HS-27A (cell line): ENCODE measurements at places on chromosomes 1 and 21.

- no peak for DNase-seq
These were observed 72.5 kb upstream of the RAB3GAP2 start for GRCh38 chr1:220344745-220345144.

GRCh38 chr1:116825207-116825719 lies 71.0 kb downstream of the CD2 start:
- no peak for DNase-seq

DNA sequence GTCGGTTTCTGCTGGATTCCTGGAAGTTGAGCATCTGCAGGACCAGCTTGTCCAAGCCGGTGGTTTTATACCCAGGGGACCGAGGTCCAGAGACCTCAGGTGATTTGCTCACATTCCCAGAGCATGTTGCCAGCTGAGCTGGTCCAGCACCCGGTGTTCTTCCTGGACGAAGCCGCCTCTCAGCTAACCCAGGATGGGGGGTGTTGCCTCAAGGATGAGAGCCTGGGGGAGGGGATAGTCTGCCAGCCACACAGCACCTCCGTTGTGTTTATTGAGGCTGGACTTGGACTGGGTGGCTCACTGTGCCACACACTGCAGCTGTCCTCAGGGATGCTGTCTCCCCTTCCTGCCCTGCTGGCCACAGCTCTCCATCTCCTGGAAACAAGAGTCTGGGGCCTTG lies 1.5 kb downstream of the TMEM201 start:
- DNase-seq = no peak

GRCh38 chr1:30664103-30664755 lies 59.2 kb downstream of the MATN1 start:
- DNase-seq = no peak

GRCh38 chr1:195697130-195697529 lies 911.1 kb downstream of the KCNT2 start:
- no peak for DNase-seq

GRCh38 chr1:52424231-52424636 lies 19.8 kb downstream of the PRPF38A start:
- DNase-seq = no peak

DNA sequence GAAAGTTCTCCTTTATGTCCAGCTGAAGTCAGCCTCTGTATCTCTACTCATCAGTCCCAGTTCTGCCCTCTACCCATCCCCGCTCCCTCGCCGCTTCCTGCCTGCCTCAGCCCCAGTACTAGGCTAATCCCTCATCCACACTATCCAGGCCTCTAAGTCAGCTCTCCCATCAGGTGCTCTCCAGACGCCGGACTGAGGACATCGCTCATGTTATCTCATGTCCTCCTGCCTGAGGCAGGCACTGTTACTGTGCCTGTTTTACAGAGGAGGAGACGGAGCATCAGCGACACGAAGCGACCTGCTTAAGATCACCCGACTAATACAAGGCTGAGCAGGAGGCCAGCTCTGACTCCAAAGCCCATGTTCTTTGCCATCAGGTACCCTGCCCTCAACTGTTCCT lies 57.3 kb upstream of the RUNX3 start:
- no peak for DNase-seq

DNA sequence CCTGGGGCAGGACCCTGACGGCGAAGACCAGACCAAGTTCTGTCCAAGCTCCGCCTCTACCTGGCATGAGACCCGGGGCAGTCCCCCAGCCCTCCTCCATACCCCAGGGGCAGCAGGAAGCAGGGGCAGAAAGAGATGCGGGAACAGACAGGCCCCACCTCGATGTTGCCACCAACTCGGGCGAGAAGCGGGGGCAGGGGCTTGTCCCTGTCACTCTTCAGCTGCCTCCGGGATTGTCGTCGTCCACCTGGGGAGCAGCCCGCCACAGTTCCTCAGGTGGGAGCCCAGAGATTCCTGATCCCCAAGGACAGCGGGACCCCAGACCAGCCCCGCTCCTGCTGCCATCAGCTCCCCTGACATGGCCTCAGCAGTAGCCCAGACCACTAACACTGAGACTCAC lies 54.8 kb downstream of the CHD5 start:
- no peak for DNase-seq

DNA sequence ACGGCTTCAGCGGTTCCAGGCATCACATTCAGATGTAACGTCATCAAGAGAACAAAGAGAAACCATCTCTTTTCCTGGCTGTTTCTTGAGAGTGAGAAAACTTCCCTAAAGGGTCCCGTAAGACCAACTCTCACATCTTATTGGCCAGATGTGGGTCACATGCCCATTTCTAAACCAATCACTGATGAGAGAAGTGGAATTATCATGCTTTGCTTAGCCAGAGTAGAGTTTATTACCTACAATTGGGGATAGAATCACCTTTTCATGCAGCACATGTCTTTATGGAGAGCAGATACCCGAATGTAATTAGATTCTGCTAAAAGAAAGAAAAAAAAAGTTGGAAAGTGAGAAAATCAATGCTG lies 54.4 kb downstream of the LYPLAL1 start:
- DNase-seq = no peak

- DNase-seq = no peak
These were observed 42.4 kb downstream of the GLUL start for GRCh38 chr1:182348961-182349747.

DNA sequence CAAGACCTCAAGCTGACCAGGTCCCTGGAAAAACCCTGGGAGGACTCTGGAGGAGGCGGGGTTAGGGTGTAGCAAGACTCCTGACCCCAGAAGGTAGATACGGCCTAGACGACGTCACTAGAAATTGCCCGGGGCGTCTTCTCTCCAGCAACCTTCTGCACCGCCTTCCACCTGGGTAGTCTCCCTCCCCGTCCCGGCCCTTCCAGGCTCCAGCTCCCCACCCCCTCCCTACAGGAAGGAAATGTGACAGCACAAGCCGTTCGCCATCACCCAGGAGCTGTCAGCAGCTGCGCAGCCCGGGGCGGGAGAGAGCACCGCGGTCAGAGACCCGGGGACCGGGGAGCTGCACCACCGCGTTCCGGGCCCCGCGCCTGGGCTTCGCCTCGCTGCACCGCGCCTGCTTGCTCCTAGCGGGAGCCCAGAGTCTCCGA lies 20.0 kb downstream of the SERTAD4 start:
- no peak for DNase-seq

DNA sequence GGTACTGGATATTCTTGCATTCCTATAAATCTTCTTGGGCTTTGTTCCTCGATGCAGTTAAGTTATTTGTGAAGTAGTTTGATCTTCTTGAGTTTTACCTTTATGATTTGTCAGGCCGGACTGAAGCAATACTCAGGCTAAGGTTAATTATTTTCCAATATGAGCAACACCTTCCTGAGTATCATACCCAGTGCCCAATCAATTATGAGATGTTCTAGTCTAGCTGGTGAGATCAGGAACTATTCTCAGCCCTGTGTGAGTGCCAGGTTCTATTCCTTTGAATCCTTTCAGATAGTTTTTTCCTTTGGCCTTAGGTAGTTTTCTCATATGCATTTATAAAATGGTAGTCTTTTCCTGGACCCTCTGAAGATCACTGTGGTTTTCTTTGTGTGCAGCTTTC lies 92.5 kb downstream of the SCMH1 start:
- no peak for DNase-seq

GRCh38 chr1:235888119-235888643 lies 21.5 kb upstream of the LYST start:
- DNase-seq = no peak

- no peak for DNase-seq
These were observed 65.2 kb upstream of the MARK1 start for GRCh38 chr1:220462752-220463151.

DNA sequence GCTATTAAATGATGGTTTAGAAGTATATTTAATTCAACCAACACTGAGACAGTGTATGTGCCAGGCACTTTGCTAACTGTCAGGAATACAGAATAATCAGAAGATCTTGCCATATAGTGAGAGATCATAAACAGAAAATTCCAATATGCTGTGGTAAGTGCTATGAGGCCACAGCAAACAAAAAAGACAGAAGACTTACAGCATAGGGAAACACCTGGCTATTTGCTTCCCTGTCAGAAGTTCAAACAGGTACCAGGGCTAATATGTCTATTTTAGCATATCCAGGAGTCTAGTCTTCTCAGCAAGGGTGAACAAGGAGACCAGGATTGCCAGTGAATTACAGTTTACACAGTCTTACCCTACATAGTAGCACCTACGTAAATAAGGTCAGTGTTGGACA lies 30.4 kb downstream of the TRIT1 start:
- no peak for DNase-seq

DNA sequence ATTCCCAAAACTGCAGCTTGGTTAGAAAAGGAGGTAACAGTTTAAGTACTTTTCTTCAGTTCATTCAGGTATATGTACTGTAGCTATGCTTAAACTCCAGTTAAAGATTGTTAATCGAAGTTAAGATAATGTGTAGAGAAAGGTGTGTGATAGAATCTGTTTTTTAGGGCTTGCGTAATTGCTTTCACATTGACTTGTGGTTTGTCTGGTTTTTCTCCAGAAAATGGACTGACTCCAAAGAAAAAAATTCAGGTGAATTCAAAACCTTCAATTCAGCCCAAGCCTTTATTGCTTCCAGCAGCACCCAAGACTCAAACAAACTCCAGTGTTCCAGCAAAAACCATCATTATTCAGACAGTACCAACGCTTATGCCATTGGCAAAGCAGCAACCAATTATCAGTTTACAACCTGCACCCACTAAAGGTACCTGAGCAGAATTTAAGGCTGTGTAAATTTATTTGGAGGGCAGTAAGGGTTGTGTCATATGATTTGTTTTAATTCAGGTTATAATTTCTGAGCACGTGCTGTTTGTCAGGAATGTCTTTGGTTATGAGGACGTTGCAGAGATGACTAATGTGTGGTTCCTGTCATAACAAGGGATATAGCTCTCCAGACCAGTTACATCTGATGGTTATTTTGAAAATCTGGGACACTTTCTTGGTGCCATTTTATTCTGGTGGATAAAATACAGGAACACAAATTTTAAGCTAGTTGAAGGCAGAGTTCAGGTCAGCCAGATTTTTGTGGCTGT lies 26.0 kb downstream of the ATF6 start:
- no peak for DNase-seq

DNA sequence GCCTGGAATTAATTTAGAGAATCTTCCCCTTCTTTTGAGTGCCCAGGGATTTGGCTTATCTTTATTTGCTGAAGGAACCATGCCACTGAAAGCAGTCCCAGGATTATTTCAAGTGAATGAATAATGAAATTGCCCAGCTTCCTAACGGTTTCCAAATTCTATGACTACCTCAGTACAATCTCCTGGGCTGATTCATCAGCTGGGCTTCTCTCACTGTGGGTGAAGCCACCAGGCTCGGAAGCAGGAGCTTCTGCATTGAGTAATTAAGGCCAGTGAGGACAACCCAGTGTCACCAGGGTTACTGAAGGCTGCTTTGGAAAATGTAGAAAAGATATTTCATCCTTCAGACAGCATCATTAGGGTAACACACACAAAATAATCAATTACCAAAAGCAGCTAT lies 169.8 kb downstream of the DAB1 start:
- no peak for DNase-seq

- DNase-seq = no peak
These were observed 156.3 kb downstream of the DHRS3 start for GRCh38 chr1:12461754-12462153.
